Adipose tissue (tissue), 3 donors: ENCODE measurements at places on chromosomes 1 and 21. TPM values are rescaled to one million over a fixed set of nuclear protein-coding genes. Genes with fewer than 3 reads are reported as not detected.

CYP4A22 gene
- polyA plus RNA-seq: not detected

NPHS2 gene
- polyA plus RNA-seq: not detected

CCDC190 gene
- polyA plus RNA-seq: not detected

CAMK1G gene
- polyA plus RNA-seq: 0.18 TPM

ZNF670 gene
- 2.8 TPM for polyA plus RNA-seq

OR2AK2 gene
- polyA plus RNA-seq: not detected

CD247 gene
- polyA plus RNA-seq: 0.79 TPM
